ENCODE measurements at places on chromosomes 16 and 17.

GRCh38 chr16:56861092-56861610, 3.9 kb upstream of the SLC12A3 start:
- DNase-seq: no peak

GRCh38 chr17:6577686-6578263, 21.4 kb upstream of the PITPNM3 start:
- DNase-seq: no peak

- no peak for DNase-seq
Measured at GRCh38 chr17:17638467-17638866, 42.8 kb upstream of the RAI1 start.

GRCh38 chr17:30554839-30555751, 77.9 kb downstream of the GOSR1 start:
- no peak for DNase-seq

GRCh38 chr16:84947996-84948850, 63.1 kb downstream of the ZDHHC7 start:
- no peak for DNase-seq

All from neural crest cell (in vitro differentiated cells).